ENCODE measurements at places on chromosomes 7 and 10. TPM values are rescaled to one million over a fixed set of nuclear protein-coding genes. Genes with fewer than 3 reads are reported as not detected.

CDHR1 gene
- 0.40 TPM for total RNA-seq

SLC16A12 gene
- total RNA-seq, result not detected

HKDC1 gene
- 1.1 TPM for total RNA-seq

IDI1 gene
- 83.8 TPM for total RNA-seq

VPS37D gene
- 0.26 TPM for total RNA-seq

CFAP69 gene
- not detected for total RNA-seq

GBX1 gene
- total RNA-seq, result not detected

NPVF gene
- total RNA-seq, result not detected

ANKRD30A gene
- not detected for total RNA-seq

PPP1R17 gene
- not detected for total RNA-seq

TRPV5 gene
- not detected for total RNA-seq

ANXA8L1 gene
- total RNA-seq, result not detected

RBP4 gene
- not detected for total RNA-seq

AKR1D1 gene
- total RNA-seq, result not detected

TMEM213 gene
- total RNA-seq, result 0.19 TPM

HOXA11 gene
- not detected for total RNA-seq

AGAP5 gene
- total RNA-seq, result 7.1 TPM

NEUROD6 gene
- total RNA-seq, result not detected

PLOD3 gene
- 43.4 TPM for total RNA-seq

BLOC1S2 gene
- 51.5 TPM for total RNA-seq

MKI67 gene
- 223 TPM for total RNA-seq

EZH2 gene
- total RNA-seq, result 103 TPM

STAG3 gene
- total RNA-seq, result 20.9 TPM

SPACDR gene
- 3.9 TPM for total RNA-seq

SPDYE5 gene
- not detected for total RNA-seq

FANK1 gene
- total RNA-seq, result 0.46 TPM

EBLN1 gene
- not detected for total RNA-seq

ACTL6B gene
- not detected for total RNA-seq

TCERG1L gene
- not detected for total RNA-seq

HMX3 gene
- 0.24 TPM for total RNA-seq

PCGF6 gene
- total RNA-seq, result 13.4 TPM

LSM5 gene
- 120 TPM for total RNA-seq

TFPI2 gene
- not detected for total RNA-seq

CTTNBP2 gene
- total RNA-seq, result not detected

PDZD7 gene
- 0.31 TPM for total RNA-seq

MSS51 gene
- total RNA-seq, result 2.1 TPM

TRPV6 gene
- not detected for total RNA-seq

MPP7 gene
- 11.6 TPM for total RNA-seq

IRF5 gene
- total RNA-seq, result 21.7 TPM

CRHR2 gene
- not detected for total RNA-seq

AOC1 gene
- not detected for total RNA-seq

BAZ1B gene
- 82.3 TPM for total RNA-seq

C10orf62 gene
- total RNA-seq, result not detected

AOAH gene
- 2.4 TPM for total RNA-seq

Measured in activated CD4-positive, alpha-beta memory T cell treated with anti-CD3 and anti-CD28 coated beads for 36 hours (primary cell).